NCI-H1417 treated with DMSO at 0.1 percent for 48 hours (cell line): ENCODE measurements at places on chromosomes 3 and 15.

DNA sequence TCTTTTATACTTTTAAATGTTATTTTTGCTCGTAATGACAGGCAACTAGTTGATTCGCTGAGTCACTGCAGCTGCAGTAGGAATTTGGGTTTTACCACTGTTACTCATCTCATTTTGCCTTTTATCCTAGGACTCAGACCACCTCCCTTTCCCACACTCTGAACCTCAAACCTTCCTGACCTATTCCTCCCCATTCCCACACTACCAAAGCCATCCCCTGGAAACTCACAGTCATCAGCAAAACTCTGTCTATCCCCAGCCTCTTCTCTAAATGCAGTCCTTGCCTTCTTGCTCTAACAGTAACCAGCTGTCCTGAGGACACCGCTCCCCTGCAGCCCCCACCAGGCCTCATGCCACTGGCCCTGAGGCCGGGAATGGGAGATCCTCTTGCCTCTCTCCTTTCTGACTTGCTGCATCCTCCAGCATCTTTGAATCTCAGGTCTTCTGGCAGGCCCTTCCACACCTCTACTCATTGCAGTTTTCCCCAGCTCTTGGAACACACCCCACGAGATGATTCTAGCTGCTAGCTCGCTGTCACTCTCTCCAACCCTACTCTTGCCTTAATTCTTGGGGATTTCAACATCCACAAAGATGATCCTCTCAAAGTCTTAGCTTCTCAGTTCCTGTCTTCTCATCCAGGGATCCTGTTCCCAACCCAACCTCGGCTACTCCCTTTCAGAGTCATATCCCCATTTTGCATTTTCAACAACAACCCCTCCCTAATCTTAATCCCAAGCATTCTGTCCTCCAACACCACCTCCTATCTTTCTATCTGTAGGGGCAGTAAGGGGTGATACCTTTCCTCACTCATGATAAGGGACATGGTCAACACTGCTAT lies 55.9 kb upstream of the C3orf80 start:
- no peak for DNase-seq

DNA sequence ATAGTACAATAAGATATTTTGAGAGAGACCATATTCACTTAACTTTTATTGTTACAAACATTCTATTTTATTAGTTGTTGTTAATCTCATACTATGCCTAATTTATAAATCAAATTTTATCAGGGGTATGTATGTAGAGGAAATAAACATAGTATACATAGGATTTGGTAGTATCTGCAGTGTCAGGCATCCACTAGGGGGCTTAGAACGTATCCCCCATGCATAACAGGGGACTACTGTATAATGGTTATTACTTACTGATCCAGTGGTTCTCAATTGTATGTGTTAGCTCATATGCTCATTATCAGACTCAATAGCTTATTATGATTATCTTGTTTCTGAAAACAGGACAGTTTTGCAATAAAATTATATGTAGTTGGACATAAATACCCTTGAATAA lies 27.6 kb downstream of the CMC1 start:
- DNase-seq: no peak

GRCh38 chr3:195869413-195870001 lies 38.8 kb downstream of the TNK2 start:
- no peak for DNase-seq

DNA sequence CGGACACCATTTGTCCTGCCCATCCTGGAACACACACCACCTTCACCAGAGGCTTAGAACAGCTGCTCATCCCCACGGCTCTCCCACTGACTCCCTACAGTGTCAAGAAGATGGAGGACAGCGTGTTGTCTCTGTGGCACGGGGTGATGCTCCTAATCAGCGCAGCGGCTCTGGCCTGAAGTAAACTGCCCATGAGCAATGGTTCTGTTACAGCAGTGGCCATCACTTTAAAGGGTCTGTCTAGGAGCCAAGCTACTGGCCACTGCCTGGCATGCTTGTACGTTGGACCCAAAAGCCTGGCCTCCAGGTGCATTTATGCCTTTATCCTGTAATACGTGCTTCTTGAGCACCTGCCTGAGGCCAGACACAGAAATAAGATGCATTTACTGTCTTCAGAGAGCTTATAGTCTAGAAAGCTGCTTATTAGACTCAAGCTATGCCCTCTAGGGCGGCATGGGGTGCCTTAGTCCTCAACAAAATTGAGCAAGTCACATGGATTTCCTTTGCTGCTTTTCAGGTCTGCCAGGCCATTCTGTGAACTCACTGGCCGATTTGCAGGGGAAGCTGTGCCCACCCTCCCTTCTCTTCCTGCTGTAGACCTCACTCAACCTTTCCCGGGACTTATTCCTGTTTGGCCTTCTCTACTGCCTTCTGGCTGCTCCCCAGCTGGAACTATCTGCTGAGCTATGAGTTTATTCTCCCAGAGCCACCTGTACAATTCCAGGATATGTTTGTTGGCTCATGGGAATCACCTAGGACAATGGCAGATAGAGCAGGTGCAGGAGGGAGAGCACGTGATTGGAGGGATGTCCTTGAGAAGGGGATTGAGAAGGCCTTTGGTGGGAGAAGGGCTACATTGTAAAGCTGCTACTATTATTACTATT lies 51.9 kb downstream of the STARD5 start:
- no peak for DNase-seq

- no peak for DNase-seq
Observed at GRCh38 chr3:14142567-14143270, 17.9 kb downstream of the TMEM43 start.

DNA sequence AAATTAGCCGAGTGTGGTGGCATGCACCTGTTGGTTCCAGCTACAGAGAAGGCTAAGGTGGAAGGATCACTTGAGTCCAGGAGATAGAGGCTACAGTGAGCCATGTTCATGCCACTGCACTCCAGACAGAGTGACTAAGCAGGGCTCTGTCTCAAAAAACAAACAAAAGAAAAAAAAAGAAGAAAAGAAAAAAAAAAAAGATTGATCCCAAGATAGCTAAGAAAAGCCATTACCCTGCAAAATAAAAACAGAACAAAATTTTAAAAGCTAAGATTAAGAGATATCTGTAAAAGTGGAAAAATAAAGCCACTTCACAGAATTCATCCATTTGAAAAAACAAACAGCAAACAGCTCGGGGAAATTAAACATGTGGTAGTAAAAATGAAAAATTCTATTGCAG lies 23.8 kb downstream of the LRRC2 start:
- DNase-seq: no peak

- DNase-seq: no peak
Observed at GRCh38 chr15:72338148-72338547, 18.2 kb upstream of the CELF6 start.

DNA sequence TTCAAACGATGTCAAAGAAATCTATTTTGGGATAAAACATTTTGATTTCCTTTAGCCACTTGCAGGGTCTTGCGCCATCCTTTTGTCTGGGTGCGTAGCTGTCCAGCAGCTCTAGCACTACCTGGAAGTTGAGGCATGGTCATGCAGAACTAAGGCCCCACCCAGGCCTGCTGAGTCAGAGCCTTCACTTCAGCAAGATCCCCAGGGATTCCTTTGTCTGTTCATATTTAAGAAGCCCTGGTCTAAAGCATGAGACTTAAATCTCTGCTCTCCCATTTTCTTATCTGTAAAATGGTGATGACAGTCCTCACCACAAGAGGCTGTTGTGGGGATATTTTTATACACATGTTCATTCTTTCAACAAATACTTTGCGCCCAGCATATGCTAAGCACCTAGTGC lies 99.0 kb upstream of the CTDSPL start:
- DNase-seq: no peak
